ENCODE measurements at places on chromosomes 5 and 9.

DNA sequence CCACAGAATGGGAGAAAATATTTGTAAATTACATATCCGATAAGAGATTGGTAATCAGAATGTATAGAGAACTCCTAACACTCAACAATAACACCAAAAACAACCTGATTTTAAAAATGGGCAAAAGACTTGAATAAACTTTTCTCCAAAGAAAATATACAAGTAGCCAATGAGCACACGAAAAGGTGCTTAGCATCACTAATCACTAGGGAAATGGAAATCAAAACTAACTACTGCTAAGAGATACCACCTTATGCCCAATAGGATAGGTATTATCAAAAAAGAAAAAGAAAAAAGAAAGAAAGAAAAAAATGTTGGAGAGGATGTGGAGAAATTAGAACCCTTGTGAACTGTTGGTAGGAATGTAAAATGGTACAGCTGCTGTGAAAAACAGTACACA is 212.1 kb downstream of the TLR4 start:
- no peak for DNase-seq

DNA sequence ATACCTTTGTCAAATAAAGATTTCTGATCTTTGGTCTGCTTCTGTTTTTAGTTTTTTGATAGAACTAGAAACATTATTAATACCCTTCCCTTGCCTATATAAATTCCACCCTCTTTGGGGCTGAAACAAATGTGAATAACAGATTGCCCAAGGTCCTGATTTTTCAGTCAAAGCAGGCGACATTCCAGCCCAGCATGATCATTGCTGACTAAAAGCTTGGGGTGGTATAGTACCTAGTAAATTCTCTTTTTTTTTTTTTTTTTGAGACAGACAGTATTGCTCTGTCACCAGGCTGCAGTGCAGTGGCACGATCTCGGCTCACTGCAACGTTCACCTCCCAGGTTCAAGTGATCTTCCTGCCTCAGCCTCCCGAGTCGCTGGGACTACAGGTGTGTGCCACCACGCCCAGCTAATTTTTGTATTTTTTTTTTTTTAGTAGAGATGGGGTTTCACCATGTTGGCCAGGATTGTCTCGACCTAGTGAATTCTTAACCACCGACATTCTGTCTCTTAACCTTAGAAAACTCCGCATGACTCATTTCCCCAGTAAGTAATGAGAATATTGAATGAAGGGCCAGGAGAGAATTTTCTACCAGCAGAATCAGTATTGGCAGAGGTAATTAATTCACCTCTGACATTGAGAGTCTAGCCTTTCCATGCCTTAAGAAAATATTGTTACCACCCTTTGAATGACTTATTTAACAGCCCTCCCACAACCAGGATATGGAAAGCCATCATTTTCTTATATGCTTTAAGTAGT is 226.4 kb downstream of the GNA14 start:
- peak; percentile 69 for DNase-seq

DNA sequence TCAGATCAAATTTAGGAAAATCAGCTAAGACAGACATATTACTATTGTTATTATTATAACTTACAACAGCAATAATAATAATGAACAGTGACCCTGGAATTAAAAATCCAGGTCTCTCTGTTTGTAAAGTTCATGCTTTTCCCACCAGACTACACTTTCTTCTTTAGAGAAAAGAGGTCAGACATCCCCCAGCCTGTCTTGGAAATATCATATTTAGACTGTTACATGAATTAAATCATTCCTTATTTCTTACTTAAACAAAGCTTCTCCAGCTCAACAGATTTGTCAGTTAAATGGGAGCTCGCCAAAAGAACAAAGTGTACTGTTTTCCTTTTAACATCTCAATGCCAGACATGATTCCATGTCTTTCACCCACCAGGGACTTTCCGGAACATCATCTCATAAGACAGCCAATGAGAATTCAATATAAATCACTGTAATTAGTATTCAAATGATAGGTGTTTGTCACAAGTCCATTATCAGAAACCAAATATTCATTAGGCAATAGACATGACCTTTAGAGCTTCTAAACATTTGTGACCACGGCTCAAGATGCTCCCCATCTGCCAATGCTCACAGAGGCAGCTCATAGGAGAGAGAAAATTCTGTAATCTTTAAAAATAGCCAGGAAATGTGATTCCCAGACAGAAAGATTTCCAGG is 351.9 kb downstream of the ENC1 start:
- DNase-seq = no peak

DNA sequence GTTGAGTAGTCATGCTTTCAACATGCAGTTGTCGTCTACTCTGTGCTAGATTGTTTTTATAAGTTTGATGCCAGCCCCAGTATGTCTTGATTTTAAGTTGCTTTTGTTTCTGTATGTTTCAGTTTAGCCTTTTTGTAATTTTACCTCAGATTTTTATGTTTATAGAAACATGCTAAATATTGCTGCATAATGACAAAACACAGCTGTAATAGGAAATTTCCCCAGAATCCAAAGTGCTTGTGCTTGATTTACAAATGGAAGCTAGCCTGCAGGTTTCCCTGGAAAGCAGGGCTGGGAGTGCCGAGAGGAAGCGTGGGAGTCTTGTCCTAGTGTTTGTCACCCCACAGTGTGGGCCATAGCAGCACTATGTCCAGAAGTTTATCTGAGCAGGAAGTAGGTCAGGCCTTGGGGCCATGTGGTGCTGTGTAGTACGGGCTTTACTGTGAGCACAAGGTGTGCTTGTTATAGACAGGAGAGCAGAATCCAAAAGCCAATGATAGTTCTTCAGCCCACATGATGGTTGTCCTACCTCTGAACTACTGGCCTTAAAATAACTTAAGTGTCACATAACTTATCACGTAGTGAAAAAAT is 100.0 kb upstream of the NREP start:
- no peak for DNase-seq

GRCh38 chr5:115940080-115940810 is 22.0 kb upstream of the LVRN start:
- DNase-seq = no peak

- peak; percentile 38 for DNase-seq
These were observed 46.1 kb downstream of the ENC1 start for GRCh38 chr5:74594137-74595040.

- no peak for DNase-seq
These were observed 195.8 kb upstream of the TBCA start for GRCh38 chr5:77971776-77972468.

DNA sequence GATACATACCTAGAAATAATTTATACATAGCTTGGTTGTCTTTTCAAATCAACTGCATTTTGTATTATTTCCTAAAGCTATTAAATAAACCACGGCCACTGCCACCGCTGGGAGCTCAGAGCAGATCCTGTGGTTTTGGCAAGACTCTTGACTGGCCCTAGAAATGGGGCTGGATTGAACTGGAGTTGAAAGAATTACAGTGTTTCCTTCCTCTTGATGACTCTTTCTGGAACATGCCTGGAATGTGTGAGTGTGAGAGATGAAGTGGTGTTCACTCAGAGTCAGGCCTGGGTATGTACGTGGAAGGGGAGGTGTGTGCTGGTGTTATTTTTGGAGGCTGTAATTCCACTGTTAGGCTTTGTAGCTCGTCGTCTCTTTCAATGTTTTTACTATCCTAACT is 45.9 kb downstream of the TEK start:
- peak; percentile 96 for DNase-seq

DNA sequence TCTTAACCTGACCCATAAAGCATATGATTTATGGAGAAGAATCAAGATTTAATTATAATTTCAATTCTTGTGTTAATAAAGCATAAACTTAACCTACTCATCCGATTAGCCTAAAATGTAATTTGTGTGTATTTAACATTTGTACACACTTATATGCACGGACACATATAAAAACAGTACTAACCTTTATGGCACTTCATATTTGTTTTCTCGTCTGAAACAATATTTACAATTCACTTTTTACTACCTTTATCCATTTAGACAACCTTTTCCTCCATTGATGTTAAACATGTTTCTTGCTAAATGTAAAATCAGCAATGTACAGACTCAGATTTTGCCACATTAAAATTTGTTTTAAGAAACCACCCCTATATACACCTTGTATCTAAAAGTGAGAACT is 22.8 kb downstream of the MEGF10 start:
- DNase-seq = no peak

DNA sequence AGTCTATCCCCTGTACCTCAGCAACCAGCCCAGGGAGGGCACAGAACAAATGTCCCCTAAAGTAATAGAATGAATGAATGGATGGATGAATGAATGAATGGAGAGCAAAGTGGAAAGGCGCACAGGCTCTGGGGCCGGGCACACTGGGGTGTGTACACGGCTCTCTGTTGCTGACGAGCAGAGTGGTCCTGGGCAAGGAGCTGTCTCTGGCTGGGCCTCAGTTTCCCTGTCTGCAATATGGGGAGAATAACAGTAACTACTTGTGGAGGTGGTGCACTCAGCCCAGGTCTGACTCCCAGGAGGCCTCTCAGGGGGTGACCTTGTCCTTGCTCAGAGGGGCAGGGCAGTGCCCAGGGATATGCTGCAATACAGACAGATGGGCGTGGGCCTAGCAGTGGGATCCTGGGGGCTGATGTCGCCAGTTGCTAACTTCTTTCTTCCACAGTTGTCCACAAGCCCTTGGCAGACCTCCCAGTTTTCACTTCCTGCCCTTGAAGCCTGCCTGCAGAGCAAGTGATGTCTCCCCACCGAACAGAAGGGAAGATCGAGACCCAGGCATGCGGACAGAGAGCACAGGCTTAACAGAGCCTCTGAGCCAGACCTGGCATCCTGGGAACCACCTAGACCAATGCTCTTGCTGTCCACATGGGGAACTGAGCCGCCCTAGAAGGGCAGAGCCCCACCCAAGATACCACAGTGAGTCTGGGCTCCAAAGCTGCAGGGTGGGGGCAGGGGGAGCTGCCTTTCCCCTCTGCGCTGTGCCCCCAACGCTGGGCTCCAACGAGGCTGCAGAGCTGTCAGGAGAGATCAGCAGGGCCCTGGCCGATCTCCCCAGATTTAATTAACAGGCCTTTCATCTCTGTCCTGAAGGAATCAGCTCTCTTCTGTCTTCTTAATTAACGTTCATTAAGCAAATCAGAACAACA is 13.6 kb upstream of the LAMC3 start:
- peak; percentile 80 for DNase-seq

DNA sequence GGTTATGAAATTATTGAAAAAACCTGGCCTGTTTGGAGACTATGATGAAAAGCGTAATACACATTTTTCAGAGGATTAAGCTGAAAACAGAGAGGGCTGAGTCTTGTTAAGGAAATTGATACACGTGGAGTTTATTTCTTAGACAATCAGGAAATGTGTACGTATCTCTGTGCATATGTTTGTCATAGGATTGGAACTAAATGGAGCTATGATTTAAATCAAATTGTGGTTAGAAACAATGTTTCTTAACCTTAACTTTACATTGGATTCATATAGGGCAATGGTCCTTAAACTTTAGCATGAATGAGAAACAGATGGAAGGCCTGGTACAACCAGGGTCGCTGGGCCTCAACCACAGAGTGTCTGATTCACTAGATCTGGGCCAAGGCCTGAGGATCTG is 451.6 kb downstream of the CDH18 start:
- DNase-seq = no peak

DNA sequence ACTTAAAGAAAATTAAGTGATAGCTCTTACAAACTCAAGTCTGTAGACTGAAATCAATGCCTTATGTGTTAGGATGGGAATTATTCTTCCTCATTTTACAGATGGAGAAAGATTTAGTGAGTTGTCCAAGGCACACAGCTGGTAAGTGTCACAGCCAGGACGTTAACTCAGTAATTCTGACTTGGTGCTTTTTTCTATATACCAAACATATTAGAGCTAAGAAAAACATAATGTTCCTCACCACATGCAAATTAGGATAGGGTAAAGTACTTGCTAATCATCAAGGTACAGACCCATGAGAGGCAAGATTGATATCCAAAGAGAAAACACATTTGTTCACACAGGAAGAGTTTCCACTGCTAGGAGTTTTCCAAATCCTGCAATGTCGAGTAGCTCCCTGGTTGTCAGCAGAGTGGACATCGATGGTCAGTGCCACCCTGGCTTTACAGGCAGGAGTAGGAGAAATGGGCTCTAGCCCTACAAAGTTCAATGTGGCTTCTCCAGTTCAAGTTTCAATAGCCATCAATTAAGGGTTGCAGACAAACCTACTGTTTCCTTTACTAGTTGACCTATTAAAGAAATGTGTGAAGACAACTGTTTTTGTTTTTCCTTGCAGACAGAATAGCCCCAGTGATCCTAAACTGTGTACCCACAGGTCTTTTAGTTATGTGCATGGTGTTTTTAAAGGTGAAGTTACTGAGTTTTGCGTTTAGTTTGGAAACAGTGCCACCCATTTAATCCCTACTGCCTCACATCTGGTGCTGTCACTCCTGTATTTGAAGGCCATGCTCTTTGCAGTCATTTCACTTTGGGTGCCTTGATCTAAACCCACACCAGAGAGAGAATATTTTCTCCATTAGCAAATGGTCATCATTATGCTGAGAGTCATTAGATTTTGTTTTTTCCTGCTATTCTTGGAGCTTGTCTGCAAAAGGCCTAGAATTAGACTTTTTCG is 460.8 kb upstream of the SMARCA2 start:
- DNase-seq = no peak

GRCh38 chr5:160685695-160686094 is 166.3 kb downstream of the ATP10B start:
- DNase-seq = peak; percentile 5

DNA sequence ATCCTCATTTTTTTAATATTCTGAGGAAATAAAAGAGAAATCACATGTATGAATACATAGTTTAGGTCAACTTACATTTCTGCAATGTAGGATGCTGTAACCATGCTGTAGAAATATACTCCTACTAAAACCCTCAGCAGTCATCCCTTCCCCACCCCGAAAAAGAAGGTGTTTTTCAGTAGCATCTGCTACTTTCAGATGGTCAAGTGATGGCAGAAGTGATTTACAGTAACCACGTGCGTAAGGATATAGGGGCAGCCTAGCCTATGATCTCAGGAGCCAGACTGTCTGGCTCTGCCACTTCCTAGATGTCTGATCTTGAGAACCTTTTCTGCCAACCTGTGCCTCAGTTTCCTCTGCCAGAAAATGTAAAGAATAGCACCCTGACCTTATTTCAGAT is 26.0 kb upstream of the SYK start:
- DNase-seq = no peak

DNA sequence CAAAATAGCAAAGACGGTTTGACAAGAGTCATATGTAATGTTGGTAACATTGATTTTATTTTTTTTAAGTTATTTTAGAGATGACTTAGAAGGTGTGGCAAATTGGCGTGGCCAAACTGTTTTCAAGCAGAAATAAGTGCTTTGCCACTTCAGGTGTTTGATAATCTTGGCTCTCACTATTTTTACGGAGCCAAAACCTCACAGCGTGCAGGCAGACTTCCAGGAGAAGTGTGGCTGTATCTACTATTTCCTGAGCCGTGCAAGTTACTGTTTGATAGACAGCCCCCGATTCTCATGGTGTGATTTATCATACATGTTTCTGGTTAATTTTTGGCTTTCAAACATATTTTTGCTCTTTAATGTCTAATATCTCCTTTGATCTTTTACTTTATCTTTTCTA is 269.5 kb downstream of the ADAMTSL1 start:
- DNase-seq = no peak

GRCh38 chr5:128646176-128646575 is 108.1 kb upstream of the FBN2 start:
- DNase-seq = no peak

- no peak for DNase-seq
These were observed 451.7 kb downstream of the AGTPBP1 start for GRCh38 chr9:85290019-85290418.

- DNase-seq = no peak
These were observed 847 bp upstream of the GABRB2 start for GRCh38 chr5:161547406-161547737.

GRCh38 chr9:38670542-38671371 is 49.2 kb downstream of the FAM240B start:
- DNase-seq = no peak
